ENCODE measurements at places on chromosomes 2 and 18. TPM values are rescaled to one million over a fixed set of nuclear protein-coding genes. Genes with fewer than 3 reads are reported as not detected.
A peak's percentile ranks its signal among the peaks of the same experiment; 100 is the strongest.

GRCh38 chr2:215535741-215536140 is 99.9 kb upstream of the FN1 start:
- DNase-seq = no peak

DNA sequence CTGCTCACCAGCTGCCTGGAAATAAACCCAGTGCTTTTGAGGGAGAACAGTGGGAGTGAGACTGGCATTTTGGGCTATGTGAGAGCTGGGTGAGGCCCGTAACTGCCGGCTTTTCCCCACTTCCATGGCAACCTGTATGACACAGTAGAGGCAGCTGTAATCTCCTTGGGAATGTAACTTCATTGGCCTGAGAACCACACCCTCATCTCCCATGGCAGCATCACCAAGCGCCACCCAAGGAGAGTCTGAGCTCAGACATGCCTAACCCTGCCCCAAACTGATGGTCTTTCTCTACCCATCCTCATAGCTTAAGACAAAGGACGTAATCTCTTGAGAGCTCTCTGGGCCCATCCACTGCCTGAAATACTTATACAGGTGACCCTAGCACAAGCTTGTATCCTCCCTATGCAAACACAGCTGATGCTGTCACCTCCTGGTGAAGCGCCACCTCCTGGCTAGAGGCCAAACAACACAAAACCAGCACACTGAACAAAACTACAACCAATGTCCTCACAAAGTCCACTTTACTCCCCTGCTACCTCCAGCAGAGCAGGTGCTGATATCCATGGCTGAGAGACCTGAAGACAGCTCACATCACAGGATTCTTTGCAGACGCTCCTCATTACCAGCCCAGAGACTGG is 763.4 kb upstream of the NRXN1 start:
- peak; percentile 56 for DNase-seq

GRCh38 chr2:236862961-236863728 is 222.5 kb upstream of the COPS8 start:
- peak; percentile 5 for DNase-seq

DNA sequence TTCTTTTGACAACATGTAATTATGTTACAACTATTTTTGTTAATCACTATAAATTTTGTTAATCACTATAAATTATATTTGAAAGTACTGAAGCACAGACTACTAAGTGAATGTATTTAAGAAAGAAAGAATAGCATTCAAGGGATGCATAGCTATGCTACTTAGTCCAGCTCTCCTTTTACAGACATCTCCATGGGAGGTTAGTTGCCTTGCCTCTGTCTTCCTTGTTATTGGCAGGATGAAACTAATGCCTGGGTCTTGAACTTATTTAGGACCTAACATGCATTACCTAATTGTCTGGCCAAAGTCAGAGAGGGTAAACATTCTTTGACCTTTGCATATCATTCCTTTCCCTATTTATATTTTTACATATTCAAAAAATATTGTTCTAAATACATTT is 519.5 kb downstream of the NRXN1 start:
- no peak for DNase-seq

- no peak for DNase-seq
These were observed 55.1 kb downstream of the PPP4R1 start for GRCh38 chr18:9559253-9559652.

DNA sequence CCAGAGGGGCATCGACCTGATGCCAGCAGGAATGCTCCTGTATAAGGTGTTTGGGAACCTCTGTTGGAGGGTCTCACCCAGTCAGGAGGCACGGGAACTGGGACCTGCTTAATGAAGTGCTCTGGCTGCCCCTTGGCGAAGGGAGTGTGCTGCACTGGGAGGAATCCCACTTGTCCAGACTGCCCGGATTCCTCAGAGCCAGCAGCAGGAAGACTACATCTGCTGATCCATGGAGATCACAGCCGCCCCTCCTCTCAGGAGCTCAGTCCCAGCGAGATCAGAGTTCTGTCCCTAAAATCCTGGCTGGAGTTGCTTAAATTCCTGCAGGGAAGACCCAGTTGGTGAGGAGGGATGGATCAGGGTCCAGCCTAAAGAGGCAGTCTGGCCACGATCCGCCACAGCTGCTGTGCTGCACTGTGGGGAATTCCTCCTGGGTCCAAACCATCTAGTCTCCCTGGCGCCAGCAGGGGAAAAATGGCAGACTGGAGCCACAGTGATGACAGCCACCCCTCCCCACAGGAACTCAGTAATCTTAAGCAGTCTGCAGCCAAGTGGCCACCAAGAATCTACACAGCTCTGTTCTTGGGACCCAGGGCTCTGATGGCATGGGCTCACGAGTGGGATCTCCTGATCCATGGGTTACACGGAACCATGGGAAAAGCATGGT is 76.5 kb upstream of the NRP2 start:
- no peak for DNase-seq

DNA sequence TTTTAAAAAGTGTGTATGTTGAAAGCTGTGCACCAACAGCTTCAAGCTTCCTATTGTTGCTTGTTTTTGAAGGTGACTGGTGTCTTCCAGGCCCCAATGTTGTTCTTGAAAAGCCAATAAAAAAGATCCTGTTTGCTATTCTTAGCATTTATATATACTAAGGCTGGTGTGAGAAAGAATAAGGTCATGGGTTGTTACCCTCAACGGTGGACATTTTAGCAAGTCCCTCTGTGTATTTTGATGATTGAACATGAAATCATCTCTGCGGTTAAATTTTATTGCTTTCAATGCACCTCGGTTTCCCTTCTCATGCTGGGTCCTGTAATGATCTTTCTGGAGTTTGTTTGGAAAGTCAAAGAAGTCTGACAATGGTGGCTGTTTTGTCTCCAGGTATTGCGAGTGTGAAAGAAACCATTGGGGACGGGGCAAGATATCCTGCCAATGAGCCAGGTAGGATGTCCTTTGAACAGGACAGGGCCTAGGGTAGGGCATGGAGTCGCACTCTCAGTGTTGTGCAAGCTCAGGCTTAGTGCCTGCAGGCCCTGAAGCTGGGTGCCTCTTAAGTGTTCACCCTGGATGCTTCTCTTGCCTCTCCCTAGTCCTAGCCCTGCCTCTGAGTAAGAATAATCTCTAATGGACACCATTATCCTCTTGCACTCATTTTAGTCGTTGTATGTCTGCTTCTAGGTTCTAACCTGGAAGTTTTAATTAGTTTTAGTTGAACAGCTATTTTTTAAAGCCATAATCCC is 16.0 kb upstream of the KLF7 start:
- no peak for DNase-seq

- DNase-seq = no peak
These were observed 43.9 kb downstream of the ITGA6 start for GRCh38 chr2:172470958-172471922.

DNA sequence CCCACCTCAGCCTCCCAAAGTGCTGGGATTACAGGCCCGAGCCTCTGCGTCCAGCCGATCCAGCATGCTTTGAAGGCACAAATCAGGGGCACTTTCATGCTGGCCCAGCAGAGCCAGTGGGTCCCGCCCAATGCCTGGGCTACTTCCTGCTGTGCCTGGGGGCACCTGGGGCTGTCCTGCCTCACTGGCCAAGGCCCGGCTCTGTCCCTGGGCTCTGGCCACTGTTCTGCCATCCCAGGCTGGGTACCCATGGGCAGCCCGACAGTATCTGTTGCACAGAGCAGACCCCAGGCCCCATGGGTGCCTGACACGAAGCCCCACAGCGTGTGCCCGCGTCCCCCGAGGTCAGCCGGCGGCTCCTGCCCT is 6.8 kb upstream of the GAL3ST2 start:
- no peak for DNase-seq

GRCh38 chr2:53231908-53232307 is 535.7 kb upstream of the CHAC2 start:
- DNase-seq = no peak

DNA sequence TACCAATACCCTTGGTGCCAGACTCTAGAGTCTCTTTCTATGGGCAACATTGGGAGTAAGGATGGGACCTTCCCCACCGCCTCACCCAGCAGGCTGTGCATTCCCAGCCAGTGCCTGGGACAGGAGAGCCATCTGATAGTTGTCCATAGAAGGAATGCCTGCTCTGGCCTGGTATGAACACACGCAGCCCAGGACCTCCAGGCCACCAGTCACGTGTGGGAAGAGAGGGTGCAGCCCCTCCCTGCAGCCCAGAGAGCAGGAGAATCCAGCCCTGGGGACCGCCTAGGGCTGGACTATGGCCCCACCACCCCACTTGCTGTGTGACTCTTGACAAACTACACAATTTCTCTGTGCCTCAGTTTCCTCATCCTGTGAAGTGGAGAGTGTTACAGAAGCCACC is 52.5 kb upstream of the ID2 start:
- DNase-seq = no peak

GRCh38 chr2:232502911-232503808 is 15.5 kb upstream of the ECEL1 start:
- no peak for DNase-seq

DNA sequence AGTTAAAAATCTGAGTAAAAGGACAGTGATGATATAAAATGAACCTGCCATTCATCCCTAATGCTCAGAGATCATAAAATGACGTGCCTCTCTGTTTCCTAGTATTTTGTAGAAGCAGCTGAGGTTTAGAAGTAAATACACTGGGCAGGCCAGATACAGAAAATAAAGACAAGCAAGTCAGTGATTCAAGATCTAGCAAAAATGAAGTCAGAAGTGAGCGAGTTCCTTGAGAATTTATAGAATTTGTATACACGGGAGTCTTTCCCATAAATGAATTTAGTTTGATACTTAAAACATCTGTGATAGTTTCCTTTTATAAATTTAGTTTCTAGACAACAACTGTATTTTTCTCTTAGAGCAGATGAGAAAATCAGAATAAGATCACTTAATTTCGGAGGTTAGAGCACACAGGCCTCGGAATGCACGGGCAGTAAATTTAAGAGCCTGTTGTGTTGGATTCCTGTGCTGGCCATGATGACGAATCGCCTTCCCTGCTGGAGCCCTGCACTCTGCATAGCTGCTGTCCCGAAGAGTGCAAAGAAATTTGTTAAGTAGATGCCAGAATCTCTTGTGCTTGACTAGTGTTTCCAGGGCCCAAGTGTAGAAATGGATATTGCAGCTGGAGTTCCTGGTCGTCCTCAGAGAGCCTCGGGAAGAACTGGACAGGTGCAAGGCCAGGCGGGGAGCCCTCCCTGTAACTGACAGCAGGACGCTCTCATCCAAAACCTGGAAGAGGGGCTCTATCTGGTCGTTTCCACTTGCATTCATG is 83.7 kb upstream of the RBM44 start:
- no peak for DNase-seq

- DNase-seq = peak; percentile 77
These were observed 266.8 kb upstream of the CXCR4 start for GRCh38 chr2:136384531-136385303.

- DNase-seq = no peak
These were observed 4.4 kb downstream of the SMAD7 start for GRCh38 chr18:48946329-48946835.

DNA sequence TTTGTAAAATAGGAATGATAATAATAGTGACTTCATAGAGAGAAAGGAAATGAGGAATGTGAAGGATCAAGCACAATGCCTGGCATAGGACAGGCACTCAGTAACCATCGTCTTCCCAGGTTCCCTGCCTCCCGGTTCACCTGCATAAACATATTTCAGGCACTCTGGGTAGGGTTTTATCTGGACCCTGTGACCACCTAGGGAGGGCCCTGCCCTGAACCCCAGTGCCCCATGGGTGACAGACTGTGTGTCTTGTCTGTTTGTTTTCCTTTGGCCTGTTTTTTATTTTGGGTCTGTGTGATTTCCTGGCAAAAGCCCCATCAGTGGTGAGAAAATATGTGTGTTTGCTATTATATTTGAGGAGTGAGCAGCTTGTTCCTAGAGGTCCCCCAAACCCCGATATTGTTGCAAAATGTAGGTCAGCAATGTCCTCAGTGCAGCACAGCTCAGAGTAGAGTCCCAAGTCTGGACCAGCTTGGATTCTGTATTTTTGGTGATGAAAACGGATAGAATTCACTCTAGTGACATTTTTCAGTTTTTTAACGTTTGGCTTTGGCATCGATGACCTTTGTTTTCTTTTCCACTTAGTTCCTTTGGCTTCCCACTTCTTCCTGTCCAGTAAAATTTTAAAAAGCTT is 9.6 kb upstream of the NT5C1B start:
- DNase-seq = no peak

GRCh38 chr2:12300019-12300602 is 416.6 kb upstream of the TRIB2 start:
- DNase-seq = no peak

- no peak for DNase-seq
These were observed 45.1 kb downstream of the LCLAT1 start for GRCh38 chr2:30492185-30492584.

GRCh38 chr2:173898996-173899395 is 66.2 kb downstream of the SP3 start:
- no peak for DNase-seq

DNA sequence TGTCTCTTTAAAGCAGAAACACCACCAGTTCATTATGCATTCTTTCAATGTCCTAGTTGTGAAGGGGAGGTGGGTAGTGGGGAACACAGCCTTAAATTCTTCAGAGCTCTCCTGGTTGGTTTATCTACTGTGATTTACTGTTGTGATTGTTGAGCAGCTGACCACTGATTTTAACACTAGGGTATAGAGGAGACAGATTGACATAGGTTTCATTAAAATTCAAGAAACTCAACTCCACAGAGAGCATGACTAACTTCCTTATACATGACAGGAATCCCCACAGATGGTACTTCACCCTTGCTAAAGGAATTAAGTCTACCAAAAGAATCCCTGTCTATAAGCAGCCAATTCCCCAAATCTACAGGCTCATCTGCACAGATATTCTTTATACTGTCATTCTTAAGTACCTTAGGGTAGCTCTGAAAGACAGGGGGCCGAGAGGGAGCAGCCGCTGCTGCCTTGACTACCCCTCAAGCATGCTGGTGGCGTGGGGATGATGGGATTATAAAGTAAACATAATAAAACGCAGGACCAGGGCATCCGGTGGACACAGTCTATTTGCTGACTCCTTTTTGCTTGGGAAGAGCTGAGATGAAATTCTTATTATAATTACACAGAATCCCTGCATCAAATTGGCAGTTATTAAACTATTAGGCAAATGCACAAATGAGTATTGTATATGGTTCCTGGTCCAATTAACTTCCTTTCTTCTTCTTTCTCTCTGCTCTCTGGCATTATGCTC is 1377.6 kb upstream of the PIK3C3 start:
- DNase-seq = no peak

GRCh38 chr2:239178954-239179353 is 221.9 kb downstream of the HDAC4 start:
- DNase-seq = no peak

GRCh38 chr2:201233812-201234662 is 26.3 kb upstream of the CASP8 start:
- no peak for DNase-seq

LHCGR gene
- total RNA-seq = not detected

FZD7 gene
- 12.7 TPM for total RNA-seq

LMAN2L gene
- total RNA-seq = 20.1 TPM

SERPINB12 gene
- not detected for total RNA-seq

KLHL30 gene
- total RNA-seq = 0.03 TPM

ZCCHC2 gene
- 12.7 TPM for total RNA-seq

CRIM1 gene
- 0.90 TPM for total RNA-seq

SLC4A3 gene
- total RNA-seq = 2.9 TPM

TXNDC2 gene
- total RNA-seq = not detected

C1GALT1C1L gene
- total RNA-seq = 1.2 TPM

TLX2 gene
- total RNA-seq = 0.55 TPM

C2orf78 gene
- total RNA-seq = not detected

All from SK-MEL-5 (cell line).